Stimulated activated CD4-positive, alpha-beta T cell treated with anti-CD3 and anti-CD28 coated beads, TNF-alpha, amount 100 ng/mL, for 4 hours (primary cell): ENCODE measurements at places on chromosomes 6 and 20.
A peak's percentile ranks its signal among the peaks of the same experiment; 100 is the strongest.

DNA sequence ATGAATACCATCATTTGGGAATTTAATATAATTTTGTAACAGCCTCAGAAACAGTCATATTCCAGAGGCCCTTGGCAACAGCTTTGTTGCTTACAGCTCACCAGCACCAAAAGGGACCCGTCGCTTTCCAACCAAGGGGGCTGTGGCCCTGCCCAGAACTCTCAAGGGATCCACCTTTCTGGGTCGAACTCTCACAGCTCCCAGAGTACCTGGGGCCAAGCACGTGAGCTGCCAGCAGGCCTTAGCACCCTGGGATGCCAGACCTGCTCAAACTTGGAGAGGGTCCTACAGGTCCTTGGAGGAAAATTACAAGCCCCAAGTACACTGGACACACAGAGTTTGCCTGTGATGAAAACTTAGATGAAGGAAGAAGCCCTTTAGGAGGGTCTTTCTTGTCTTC lies 66.6 kb downstream of the SNX5 start:
- DNase-seq = no peak

- DNase-seq = no peak
These were observed 206.2 kb upstream of the TCF21 start for GRCh38 chr6:133682506-133683307.

DNA sequence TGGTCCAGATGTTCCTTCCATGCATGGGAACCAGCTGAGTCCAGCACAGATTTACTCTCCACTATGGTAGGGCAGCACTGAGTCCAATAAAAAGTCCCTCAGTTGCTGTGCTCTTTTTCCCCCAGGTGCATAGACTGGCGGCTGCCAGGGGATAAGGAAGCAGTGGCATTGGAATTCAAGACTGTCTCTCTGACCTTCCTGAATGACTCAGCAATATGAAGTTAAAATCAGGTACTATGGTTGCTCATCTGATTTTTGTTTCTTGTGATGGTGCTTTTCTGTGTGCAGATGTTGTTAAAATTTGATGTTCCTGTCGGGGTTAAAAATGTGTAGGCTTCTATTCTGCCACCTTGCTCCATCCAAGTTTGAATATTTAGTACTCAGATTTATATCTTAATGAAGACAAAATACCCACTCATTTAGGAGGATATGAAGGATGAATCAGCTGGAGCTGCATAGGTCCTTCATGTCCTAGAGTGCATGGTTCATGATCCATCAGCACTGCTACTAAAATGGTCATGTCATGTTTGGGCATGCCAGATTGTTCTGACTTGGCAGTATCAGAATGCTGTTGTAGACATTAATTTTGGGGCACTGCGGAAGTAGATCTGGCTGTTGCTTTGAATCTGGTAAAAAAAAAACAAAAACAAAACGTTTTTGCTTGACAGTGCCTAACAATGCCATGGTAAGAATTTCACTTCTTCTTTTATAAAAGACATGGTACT lies 321.2 kb upstream of the MAP3K7 start:
- DNase-seq = no peak

- DNase-seq = no peak
These were observed 118.1 kb downstream of the EYA4 start for GRCh38 chr6:133359256-133359655.

DNA sequence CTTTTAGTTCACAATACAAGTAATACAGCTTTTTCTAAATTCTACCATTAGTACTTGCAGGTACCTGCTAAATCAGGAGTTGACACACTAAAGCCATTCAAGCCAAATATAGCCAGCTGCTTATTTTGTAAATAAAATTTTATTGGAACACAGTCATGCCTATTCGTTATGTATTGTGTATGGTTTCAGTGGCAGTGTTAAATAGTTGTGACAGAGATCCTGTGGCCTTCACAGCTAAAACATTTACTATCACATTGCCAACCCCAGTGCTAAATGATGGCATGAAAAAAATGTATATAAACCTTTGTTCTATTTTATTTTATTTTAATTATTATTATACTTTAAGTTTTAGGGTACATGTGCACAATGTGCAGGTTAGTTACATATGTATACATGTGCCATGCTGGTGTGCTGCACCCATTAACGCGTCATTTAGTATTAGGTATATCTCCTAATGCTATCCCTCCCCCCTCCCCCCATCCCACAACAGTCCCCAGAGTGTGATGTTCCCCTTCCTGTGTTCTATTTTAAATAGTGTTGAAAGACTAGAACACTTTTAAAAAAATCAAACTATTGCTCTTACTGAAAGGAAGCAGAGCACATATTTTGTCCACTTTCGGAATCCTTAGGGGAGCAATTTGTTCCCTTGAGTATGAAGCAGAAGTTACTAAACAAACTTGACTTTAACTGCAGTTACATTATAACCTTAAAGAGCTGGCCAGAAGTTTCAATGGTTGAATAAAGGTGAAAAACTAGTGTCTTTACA lies 115.7 kb downstream of the PRIM2 start:
- no peak for DNase-seq

- no peak for DNase-seq
These were observed 172.0 kb downstream of the SCP2D1 start for GRCh38 chr20:18985551-18985950.

DNA sequence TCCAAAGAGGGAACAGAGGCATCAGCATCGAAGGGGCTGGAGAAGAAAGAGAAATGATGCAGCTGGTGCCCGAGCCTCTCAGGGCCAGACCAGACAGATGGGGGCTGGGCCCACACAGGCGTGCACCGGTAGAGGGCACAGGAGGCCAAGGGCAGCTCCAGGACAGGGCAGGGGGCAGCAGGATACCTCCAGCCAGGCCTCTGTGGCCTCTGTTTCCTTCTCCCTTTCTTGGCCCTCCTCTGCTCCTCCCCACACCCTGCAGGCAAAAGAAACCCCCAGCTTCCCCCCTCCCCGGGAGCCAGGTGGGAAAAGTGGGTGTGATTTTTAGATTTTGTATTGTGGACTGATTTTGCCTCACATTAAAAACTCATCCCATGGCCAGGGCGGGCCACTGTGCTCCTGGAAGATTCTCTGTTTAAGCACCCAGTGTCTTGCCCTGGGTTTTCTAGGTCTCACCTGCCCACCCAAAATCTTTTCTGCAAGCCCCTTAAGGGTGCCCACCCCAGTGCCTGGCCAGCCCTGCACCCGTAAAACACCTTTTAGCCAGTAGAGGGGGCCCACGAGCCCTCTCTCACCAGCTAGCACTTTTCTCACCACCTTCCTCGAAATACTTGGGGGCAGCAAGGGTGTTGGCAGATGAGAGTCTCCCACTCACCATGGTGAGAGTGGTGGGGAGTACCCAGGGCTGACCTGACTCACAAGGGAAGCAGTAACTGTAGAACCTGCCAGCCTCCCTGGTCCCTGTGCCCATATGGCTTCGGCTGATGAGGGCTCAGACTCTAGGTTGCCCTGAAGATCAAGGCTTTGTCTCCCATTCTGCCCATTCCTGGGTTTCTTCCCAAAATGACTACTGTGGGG lies 35.7 kb upstream of the ID1 start:
- peak; percentile 42 for DNase-seq

- DNase-seq = no peak
These were observed 206.7 kb upstream of the JARID2 start for GRCh38 chr6:15039136-15039535.

- DNase-seq = no peak
These were observed 59.6 kb upstream of the TAGAP start for GRCh38 chr6:159104163-159104925.

- no peak for DNase-seq
These were observed at the start of gene SMOC2 for GRCh38 chr6:168440520-168441433. Gene SMOC2 (plus strand): TSS chr6:168441184. CDS start chr6:168441371, 187 bp downstream.

DNA sequence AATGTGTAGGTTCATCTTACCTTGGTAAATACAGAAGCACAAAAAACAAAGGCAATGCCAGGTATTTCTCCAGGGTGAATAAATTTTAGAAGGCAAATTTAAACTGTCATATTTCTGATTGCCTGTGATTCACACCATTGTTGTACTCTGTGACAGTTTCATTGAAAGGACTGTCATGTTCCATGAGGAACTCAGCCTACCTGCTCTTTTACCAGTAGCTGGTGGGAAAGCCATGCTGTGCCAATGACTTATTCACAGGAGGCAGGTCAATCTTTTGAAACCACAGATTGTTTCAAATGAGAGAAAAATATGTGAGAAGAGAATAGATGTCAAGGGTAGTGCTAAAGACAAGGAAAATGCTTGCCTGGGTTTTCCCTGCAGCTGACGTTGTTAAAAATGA lies 206.4 kb downstream of the LAMA2 start:
- DNase-seq = no peak

DNA sequence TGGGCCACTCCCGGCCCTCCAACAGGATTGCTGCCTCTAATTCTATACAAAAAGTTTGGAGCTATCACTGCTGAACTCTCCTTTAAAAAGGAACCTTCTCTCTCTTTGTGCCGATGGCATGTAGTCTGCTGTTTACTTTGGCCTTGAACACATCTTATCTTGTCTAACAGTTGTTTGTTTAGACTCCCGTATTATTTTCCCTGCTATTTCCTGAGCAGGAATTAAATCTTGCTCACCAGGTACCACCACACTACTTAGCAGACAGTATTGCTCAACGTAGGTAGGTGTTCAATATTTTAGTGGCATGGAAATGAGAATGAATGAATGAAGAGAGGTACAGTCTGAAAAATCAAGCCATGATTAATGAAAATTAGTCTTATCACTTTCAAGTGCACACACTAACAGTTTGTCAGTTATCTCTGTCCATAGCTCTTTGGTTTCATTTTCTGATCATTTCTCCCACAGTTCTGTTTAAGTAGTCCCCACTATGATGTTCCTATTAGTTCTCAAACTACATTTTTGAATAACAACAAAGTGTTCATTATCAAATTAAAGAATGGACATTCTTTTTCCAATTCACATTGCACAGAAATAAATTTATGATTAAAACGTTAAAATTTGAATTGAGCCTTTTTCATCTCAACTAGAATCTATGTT lies 6.8 kb upstream of the HEY2 start:
- DNase-seq = no peak

- DNase-seq = no peak
These were observed 10.1 kb downstream of the LSM14B start for GRCh38 chr20:62132421-62132820.

DNA sequence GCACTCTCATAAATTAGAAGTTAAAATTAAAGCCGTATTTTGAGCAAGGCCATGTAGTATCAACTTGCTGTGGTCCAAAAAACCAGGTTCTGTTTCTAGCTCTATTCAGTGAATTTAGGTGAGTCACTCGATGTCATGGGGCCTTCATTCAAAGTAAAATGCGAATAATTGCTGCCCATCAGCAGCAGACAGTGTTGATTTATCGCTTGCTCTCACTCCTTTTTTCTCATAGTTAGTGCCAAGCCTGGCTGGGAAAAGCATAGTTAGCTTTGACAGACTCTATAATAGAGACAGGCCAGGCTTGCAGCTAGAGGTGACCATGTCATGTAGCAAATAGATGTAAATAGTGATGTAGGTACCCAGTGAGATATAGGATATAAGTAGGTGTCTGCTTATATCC lies 136.0 kb downstream of the EDN1 start:
- no peak for DNase-seq

DNA sequence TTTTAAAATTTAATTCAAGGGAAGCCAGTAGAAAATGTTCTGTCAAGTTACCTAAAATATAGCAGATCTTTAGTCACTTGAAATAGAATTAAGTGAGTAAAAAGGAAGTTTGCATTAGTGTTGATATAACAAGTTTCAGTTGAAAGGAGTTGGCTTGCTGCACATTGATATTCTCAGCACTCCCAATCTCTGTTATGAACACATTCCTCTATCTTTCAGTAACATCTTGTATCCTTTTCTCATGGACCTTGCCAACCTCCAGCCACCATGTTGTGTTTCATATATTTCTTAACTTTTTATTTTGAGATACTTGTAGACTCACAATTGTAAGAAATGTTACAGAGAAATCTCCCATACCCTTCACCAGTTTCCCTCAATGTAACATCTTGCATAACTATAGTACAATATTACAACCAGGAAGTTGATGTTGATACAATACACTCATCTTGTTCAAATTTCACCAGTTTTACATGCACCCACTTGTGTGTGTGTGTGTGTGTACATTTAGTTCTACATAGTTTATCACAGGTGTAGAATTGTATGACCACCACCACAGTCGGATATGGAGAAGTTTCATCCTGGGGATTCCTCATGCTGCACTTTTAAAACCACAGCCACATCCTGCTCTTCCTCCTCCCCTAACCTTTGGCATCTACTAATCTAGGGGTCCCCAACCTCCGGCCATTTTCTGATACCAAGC lies 20.2 kb upstream of the PAQR8 start:
- DNase-seq = no peak

DNA sequence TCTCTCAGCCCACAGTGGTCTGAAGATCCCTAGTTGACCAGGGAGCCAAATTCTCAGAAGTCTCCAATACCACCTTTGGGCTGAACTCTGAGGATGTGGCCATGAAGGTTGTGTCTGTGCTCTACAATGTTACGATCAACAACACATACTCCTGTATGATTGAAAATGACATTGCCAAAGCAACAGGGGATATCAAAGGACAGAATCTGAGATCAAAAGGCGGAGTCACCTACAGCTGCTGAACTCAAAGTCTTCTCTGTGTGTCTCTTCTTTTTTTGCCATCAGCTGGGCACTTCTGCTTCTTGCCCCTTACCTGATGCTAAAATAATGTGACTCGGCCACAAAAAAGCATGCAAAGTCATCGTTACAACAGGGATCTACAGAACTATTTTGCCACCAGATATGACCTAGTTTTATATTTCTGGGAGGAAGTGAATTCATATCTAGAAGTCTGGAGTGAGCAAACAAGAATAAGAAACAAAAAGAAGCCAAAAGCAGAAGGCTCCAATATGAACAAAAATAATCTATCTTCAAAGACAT lies 17.7 kb upstream of the VSX1 start:
- DNase-seq = no peak

DNA sequence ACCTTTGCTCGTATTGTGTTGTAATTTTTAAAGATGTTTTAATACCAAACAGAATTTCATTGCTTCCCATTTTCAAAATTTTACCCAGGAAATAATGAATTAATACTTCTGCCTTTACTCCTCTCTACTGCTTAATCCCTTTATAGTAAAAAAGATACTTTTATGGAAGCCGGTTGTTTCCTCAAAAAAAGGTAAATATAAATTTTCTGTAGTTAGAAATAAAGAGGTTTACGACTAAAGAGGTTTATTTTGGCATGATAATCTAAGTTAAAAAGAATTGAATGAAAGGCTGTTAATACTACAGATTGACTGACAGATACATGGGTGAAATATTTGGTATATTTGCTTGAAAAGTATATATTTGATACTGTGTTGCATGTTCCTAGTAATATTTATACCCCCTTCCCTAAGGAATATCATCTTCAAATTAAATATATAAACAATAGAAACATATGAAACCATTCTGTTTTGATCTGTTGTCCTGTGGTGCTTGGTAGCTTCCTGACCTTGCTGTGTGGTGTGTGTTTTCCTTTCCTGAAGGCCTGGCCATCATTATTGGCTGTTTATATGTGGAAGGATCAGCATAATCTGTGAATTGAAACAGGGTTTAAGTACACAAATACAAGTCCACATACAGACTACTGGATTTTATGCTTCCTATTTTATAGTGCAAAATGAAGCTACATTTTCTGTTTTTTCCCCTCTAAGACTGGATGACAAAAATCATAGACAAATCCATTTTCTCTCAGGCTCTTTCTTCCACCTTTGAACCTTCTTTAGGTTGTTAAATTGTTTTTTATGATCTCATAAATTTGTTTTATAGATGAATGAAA lies 2.3 kb downstream of the LIN28B start:
- DNase-seq = no peak
